ENCODE measurements at places on chromosomes 1 and 21.

DNA sequence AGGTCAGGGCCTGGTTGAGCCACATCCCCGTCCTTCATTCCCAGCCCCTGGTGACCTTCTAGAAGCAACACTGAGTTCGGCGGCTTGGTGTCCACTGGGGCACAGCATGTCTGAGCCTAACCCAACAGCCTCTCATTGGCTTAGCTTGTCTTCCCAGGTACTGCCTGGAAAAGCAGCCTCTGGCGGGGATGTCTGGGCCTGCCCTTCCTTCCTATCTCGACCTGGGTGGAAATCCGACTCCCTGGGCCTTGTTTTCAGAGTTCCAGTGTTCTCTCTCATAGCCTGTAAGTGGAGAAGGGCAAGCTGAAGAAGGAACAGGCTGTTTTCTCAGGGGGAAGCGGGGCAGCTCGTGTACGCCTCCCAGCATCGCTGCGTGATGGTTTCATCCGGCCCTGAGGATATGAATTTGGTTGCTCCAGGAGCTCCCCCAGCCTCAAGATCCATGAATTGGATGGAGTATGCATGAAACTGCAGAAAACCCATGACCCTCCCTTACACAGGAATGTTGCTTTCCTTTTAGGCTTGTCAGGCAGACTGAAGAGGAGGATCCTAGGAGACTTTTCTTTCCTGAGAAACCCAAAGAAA, 116.5 kb upstream of the IRF2BP2 start:
- DNase-seq = no peak

- DNase-seq = no peak
Observed at GRCh38 chr1:226593541-226593940, 45.0 kb downstream of the STUM start.

DNA sequence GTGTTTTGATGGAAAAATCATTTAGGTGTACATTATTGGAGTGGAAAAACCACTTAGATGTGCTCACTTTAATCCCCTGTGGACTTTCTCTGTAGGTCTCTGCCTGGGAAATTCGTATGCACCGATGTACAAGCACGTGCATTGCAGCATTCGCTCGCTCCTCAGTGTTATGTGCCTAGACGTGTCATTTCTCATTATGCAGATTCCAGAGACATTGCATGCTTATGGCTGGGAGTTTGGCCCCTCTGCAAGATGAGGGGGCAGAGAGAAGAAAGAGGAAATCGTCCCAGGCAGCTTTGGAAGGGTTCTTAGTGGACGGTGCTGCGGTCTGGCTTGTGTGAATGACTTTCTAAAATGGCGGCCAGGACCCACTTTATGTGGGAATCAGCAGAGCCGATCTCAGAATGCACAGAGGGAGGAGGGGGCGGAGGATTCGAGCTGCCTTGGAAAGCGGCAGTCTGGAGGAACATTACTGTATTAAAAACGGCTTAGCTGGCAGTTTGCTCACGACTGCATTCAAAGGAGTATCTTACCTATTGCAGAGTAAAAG, 2.3 kb downstream of the SPEN start:
- DNase-seq = peak; percentile 35

DNA sequence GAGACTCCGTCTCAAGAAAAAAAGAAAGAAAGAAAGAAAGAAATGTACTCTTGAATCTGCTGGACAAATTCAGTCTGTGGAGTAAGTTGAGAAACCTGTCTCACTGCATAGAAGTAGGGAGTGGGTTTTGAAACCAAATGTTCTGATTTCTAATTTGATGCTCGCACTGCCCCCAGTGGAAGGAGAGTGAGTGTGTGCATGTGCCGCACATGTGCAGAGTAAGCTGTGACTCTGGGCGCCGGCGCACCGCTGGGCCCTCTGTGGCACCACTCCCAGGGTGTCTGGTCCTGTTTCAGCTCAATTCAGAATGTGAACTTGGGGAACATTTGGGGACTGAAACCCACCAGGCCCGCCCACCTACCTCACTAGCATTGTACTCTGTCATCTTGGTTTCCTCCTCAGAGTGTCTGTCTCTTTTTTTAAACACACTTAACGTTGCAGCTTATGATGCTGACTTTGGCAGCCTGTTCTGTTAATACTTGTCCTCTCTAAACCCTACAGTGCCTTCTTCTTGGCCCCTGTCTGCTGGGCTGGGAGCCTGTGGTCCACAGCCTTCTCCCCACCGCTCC, 104.6 kb downstream of the CACNA1E start:
- DNase-seq = no peak

DNA sequence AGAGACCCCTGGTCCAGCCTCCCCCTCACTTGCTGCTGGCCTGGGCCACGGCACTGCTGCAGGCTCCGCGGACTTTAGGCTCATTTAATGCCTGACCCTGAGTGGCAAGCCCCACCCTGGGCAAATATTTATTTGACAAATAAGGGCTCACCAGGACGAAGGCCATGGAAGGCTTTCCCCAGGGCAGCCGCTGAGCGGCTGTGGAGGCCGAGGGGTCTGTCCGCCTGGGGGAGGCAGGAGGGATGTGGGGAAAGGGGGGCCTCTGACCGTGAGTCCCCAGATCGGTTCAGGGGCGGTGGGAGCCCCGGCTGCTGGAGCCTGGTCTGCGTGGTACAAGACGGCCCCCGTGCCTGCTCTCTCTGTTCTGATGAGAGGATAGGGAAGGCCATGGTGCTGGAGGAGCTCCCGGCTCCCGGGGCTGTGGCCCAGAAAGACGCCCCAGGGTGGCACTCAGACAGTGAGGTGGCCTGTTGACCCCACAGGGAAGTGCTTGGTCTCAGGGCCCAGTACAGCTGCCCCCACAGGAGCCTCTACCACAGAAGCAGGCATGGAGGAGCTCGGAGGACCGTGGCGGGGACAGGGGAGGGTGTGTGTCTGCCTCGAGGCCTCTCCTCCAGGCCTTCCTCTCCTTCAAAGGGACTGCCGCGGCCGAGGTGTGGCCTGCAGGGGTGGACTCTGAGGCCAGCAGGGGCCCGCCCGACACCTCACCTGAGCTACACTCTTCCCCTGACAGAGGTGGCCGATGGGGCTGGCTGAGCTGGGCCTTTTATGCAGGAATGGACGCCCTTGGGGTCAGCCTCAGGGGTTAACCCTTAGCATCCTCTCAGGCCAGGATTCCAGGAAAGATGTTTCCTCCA, 9.1 kb upstream of the C1orf159 start:
- DNase-seq = no peak

DNA sequence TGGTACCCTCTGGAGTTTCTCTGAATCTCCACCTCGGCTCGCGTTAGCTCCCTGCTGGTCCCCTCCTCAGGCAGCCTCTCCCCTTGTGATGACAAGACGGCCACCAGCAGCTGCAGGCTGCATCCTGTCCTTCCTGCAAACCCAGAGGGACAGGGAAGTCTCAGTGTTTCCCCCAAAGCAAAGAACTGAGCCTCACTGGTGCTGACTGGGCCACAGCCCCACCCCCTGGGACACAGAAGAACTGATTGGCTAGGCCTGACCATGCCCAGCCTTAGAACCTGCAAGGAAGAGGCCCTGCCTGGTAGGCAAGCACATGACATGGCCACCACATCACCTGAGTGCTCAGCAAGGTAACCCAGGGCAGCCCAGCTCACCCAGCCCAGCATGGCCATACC, 34.6 kb downstream of the TMEM51 start:
- DNase-seq = no peak

All from CD4-positive, alpha-beta T cell (primary cell).